Stimulated activated CD8-positive, alpha-beta memory T cell treated with anti-CD3 and anti-CD28 coated beads, Interleukin-7, amount 100 ng/mL, for 24 hours (primary cell): ENCODE measurements at places on chromosomes 1 and 21.

- DNase-seq = no peak
Measured at GRCh38 chr1:87358219-87358618, 29.5 kb downstream of the LMO4 start.

GRCh38 chr1:204275695-204276370 is 62.0 kb upstream of the GOLT1A start:
- no peak for DNase-seq

DNA sequence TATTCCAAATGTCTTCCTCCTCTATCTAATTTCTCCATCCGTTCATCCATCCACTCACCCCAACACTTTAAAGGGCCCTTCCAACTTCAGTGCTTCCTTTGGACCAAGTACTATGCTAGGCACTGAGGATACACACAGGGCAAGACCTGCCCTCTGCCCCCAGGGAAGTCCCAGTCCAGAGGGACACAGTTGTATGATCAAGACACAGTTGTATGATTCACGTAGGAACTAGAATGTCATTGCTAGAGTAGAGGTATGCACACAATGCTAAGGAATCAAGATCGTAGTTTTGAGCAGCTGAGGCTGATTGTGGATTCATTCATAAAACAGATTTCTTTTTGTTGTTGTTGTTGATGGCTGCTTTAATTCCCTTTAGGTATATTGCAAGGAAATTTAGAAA is 11.6 kb upstream of the IER5 start:
- DNase-seq = no peak

- DNase-seq = no peak
Measured at GRCh38 chr1:42004860-42005259, 86.1 kb upstream of the HIVEP3 start.

DNA sequence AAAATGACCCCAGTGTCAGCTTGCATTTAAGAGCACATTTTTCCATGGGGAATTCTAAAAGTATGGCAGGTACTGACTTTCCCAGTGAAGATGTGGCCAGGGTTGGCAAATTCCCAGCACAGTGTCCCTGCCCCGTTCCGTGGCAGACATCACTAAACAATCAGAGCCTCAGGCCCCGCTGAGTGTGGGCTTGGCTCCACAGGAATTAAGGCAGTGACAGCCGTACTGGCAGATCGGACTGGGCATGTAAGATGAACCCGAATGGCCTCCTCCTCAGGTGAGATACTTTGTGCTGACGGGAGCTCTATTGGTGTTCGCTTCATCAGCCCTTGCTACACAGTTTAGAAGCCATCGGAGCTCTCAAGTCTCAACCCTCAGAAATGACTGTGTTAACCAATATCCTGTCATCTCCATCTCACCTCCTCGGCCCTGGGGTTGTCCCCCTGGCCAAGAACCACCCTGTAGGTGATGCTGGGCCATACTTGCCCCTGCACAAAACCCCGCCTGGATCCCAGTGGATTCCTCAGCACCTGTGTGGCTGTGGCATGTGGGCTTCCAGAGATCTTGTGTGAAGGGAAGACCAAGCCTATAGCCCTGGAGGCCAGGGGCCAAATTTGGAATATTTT is 29.0 kb upstream of the ABCG1 start:
- DNase-seq = no peak

GRCh38 chr1:205510951-205511330 is 6.5 kb downstream of the CDK18 start:
- no peak for DNase-seq

DNA sequence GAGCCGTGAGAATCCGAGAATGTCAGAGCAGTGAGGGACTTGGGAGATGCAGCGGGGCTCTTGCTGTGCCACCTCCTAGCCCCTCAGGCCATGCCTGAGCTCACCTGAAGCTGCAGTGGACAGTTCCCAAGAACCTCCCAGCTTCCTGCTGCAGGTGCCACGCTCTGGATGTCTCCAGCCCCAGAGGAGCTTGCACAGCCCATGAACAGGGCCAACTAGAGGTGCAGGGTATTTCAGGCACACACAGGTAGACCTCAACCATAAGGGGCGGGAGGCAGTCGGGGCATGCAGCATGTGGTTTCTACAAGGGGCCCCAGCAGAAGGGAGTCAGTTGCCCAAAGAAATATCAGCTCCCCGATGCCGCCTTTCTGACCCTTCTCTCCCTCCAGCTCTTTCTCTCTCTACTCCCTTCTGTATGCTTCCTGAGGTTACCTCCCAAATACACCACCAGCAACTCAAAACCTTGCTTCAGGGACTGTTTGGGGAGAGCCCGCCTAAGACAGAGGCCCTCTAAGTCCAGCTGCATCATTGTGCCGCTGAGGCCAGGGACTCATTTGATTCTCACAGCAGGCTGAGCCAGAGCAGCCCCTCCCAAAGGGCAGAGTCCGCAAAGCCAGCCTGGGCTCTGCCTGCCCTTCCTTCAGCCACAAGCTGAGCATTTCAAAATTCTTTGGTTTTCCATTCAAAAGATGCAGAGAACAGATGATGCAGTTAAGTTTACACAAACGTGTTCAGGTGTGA is 209.8 kb downstream of the MATN1 start:
- no peak for DNase-seq

DNA sequence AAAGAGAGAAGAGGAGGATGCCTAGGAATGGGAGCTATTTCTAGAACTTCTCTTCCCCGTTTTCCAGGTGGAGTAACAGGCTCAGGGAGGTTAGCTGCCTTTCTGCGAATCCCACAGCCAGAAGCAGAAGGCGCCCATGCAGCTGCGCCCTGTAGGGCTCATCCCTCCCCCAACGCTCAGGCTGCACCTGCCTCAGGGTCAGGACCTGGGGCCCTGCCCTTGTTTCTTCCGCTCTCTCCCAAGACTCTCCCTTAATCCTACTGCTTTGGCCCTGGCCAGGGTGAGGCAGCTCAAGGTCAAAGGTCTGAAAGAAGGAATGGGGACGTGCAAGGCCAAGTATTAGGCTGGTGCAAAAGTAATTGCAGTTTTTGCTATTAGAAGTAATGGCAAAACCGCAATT is 30.5 kb upstream of the PADI2 start:
- DNase-seq = no peak

- DNase-seq = no peak
Measured at GRCh38 chr21:35529171-35529863, 480.2 kb upstream of the RUNX1 start.

- no peak for DNase-seq
Measured at GRCh38 chr1:237568955-237569354, 321.8 kb downstream of the ZP4 start.

DNA sequence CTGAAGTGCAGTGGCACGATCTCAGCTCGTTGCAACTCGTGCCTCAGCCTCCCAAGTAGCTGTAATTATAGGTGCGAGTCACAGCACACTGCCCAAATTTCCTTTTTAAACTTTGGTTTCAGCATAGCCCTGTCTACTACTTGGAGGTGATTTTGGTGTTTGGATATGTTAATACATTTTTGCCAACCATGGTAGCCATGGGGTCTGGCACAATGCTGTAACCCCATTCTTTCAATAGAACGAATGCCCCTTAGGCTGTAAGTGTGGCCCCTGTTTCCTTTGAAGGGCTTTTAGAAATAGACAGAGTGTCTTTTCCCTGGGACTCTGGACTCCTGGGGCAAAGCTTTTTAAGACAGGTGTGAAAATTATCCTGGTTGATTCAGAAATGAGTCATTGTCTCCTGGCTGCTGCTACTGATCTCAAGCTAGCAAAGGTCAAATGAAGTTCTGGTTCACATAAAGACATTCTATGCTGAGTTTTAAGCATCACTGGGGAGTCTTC is 141.1 kb upstream of the RUNX1 start:
- no peak for DNase-seq

GRCh38 chr1:222897527-222898190 is 82.8 kb downstream of the DISP1 start:
- no peak for DNase-seq
